ENCODE measurements at places on chromosomes 3 and 15.

- no peak for DNase-seq
Measured at GRCh38 chr15:69325456-69325971, 26.8 kb downstream of the PAQR5 start.

DNA sequence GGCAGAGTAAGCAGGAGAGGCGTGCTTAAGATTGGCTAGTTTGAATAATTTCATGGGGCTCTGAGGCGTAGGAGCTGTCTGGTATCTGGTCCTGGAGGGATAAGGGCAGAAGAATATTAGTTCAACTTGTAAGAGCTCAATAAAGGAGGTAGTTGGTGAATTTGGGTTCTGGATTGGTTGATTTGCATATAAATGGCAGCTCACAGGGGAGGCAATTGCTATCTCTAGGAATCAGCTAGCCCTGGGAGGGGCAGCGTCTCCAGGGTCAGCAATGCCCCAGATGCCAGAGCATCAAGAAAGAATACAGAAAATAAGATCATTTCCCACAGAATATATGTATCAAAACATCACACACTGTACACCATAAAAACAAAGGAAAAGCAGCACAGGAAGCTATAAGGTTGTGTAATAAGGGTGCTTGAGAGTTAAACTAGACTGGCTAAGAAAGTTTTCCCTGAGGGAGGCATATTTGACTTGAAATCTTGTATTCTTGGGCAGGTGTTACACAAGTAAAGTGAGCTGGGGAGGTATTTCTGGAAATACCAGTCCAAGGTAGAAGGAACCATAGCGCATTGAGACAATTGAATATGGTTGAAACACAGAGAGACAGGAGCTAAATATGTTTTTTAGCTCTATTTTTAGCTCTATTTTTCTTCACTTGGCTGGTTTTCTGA is 6.1 kb downstream of the MOBP start:
- peak; percentile 74 for DNase-seq

- DNase-seq: no peak
Measured at GRCh38 chr15:48242015-48242414, 35.9 kb downstream of the SLC12A1 start.

- no peak for DNase-seq
Measured at GRCh38 chr15:52158084-52158765, 33.0 kb downstream of the GNB5 start.

- DNase-seq: no peak
Measured at GRCh38 chr15:92681141-92681631, 25.6 kb upstream of the FAM174B start.

GRCh38 chr3:123546133-123546755 is 38.6 kb downstream of the HACD2 start:
- no peak for DNase-seq

- no peak for DNase-seq
Measured at GRCh38 chr3:26307787-26308186, 314.8 kb upstream of the LRRC3B start.

DNA sequence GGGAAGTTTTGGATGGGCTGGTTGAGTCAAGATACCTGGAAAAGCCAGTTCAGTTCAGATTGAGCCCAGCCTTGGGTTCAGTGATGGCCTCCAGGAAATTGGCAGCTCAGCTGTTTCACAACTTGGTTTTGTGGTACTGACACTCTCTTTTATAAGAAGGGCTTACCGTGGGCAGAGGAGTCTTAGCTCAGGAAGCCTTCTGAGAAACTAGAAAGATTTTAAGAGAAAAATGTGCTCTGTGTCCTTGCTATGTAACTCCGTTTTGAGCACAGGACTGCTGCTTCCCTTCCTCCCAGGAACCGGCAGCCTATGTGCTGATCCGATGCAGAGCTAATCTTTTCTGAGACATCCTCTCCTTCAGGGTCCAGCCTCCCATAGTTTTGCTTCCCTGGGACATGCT is 46.6 kb upstream of the RASGRP1 start:
- DNase-seq: no peak

DNA sequence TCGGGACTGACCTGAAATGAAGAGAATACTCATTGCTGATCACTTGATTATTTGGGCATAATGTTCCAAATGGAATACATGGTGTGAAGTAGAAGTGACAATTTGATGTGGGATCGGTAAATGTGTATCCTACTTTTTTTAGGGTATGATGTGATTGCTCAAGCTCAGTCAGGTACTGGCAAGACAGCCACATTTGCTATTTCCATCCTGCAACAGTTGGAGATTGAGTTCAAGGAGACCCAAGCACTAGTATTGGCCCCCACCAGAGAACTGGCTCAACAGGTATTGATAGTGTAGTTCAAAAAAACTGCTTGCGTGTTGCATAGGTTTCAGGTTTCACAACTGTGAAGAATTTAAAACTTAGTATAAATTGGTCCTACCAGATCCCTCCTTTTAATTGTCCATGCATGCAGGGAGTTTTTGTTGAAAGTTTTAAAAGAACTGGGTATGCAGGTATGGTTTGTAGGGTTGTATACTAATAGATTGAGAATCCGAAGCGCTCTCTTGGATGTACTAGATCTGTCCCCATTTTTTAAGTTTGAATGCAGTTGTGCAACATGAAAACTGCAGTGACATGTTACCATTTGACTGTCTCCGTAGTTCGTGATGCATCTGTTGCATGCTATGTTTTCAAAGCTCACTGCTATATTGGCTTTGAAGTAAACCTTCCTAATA is 1.6 kb downstream of the EIF4A2 start:
- DNase-seq: no peak

DNA sequence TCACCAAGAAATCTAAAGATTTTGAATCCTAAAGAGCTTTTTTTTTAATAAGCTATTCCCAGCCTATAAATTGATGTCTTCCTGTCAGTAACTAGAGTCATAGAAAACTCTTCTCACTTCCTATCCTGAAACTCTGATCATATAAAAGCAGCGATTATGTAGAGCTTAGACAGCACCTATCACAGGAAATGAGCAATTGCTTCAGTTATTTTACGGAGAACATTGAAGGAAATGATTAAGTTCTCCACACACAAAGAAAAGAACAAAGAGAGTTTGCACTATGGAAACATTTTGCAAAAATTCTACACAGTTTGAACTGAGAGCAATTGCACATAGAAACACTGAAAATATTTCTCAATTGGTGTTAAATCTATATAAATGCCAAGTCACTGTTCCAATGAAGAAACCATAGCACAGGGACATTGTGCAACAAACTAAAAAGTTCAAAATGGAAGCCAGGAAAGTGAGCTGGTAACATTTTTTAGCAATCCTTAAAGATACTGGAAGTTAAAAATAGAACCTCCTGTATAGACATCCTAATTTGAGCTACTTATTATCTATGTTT is 291.5 kb upstream of the ARHGEF26 start:
- DNase-seq: no peak

DNA sequence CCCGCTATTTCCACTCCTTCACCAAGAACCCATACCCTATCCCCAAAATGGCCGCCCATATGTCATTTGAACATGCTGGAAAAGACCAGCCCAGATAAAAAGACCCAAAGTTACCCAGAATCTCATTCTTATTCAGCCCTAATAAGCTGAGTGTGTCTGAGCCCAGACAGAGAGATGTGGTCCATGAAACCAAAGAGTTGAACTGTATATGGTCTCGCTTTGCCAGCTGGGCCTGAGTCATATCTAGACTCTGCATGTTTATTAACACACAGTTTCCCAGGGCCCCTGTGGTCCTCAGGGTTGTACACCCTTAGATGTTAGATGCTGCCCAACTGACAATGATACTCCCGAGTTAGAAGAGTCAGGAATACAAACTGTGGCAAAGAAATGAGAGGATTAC is 201.9 kb upstream of the STRIT1 start:
- DNase-seq: no peak

GRCh38 chr3:3110299-3110630 is at the start of gene IL5RA:
IL5RA (minus strand) TSS chr3:3110374; CDS start chr3:3104984, 5,390 bp downstream.
- no peak for DNase-seq

DNA sequence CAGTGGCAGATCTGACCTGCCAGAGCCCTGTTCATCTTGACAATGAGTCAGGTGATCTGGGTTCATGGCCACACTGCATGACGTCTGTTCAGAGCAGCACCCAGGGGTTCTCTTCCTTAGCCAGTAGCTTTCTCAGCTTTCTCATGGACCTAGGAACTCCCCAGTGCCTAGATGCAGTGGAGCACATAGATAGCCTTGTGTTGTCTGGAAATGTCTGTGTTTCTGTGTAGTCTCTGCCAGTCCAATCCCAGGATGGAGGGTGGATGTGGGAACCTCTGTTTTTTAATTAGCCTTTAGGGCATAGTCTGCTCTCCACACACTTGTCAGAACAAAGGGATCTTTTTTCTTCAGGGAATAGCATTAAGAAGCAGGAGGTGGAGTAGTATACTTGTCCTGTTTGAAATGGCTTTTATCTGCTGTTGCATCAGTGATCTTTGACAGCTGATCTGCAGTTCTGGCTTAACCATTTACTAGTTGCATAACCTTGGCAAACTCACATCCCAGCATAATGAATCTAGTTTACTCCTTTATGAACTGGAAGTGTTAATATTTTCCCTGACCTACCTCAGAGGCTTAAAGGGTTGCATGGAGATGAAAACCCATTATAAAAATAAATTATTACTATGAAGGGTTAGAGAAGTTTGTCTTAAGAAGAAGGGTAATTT is 16.1 kb upstream of the CACNA1D start:
- DNase-seq: no peak

- DNase-seq: no peak
Measured at GRCh38 chr3:158810823-158811724, 9.2 kb downstream of the MFSD1 start.

DNA sequence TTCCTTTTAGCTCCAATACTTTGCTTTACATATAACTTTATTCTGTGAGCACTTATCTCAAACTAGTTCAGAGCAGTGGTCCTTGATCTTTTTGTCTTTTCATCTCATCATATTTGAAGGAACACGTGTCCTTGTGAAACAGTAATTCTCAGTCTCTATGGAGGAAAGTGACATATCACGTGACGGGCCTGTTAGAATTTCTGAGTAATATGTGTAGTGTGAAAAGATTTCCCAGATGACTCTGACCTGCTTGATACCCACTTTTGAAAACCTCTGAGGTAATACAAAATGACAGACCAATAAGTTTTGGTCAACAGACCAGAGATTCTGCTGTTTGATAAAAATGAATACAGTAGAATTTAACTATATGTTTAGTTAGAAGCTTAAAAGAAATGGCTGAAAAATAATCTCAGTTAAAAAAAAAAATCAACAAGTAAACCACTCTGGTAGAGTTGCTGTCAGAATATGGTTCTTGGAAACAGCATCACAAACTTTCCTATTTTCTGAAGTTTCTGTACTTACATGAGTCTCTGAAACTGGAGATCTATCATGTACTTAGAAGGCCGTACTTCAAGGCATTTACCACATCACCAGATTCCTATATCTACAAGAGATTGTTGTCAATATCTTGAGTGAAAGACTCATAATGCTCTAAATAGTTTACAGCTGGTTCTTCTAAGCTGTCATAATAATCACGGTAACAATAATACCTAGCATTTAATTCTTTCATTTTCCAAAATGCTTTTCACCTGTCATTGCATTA is 590.2 kb upstream of the TBL1XR1 start:
- no peak for DNase-seq

DNA sequence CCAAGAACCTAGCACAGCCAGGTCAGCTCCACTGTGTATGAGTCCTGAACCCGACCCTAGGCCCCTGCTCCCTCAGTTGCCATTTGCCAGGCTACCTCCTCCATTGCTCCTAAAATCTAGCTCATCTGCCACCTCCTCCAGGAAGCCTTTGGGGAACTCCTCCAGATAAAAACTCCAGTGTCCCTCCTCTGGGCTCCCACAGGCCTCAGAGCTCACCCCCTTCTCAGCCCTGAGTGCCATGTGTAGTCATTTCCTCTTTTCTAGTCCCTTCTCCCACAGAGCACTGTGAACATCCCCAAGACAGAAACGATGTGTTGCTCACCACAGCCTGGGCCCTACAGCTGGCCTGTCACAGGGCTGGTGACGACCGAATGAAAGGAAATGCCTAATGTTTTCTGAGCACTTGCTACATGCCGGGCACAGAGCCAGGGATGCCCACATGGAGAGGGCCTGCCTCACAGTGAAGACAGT is 61.0 kb downstream of the IQSEC1 start:
- no peak for DNase-seq

Data from NT2/D1 (cell line).